ENCODE measurements at places on chromosomes 6 and 20.

DNA sequence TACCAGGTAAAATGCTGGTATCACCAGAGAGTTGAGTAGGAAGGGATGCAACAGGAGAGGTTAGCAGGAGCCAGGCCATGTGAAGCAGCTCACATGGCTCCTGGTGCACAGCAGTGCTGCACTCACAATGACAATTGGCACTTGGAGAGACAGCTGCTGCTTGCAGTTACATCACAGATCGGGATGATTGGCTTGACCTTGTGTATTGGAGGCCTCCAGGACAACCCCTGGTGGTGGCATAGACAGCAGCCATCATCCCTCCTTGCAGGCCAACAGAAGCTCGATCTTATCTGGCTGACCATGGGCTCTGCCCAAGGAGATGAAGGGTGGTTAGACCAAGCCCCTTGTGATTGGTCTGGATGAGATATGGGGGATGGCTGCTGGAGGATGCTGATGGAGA is 73.0 kb downstream of the EYA2 start:
- no peak for DNase-seq

DNA sequence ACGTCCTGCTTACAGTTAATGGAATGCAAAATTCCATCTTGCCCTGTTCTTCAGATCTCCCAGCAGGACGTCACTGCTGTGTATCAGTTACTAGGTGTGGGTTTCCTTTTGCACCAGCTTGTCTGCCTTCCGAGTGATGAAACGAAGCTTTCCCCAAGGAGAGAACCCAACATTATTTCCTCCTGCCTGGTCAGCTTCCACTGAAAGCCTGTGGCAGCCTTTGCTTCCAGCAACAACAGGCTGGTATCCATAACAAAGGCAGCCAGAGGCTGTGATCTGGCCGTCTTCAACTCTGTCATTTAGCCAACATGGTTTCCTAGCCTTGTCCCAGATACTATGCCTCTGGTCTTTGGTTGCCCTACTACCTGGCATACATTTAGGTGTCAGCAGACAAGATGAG is 78.9 kb upstream of the HEY2 start:
- no peak for DNase-seq

DNA sequence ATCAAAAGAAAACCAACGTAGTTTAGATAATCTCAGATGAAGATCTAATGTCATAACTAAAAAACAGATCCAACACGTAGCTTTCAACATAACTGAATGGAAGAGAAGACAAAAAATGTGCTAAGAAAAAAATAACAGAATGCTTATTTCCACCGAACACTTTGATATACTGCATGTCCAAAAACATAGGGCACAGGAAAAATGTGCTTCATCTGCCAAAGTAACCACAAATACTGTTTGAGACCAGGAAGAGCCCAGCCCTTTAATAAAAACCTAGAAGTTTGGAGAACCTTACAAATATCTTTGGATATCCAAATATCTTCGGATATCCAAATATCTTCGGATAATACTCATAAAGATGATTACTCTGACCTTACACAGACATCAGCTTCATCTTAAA is 19.8 kb downstream of the LAMA4 start:
- no peak for DNase-seq

DNA sequence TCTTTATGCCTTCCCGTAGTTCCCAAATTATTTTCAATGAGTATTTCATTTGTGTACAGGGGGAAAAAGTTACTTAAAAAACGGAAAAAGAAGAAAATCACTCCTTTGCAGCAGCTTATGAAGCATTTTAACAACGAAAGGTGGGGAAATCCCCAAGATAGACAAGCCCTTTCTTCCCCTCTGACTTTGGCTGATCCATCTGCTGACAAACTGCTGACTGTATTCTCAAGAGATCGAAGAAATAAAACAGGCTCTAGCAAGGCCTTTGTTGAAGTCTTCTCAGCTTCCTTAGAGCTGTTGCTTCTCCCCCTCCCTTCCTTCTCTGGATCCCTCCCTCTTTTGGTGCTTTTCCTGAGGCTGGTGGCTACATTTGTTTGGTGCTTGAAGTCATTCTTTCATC is 325.2 kb downstream of the NRN1 start:
- no peak for DNase-seq

GRCh38 chr20:13042458-13042794 is 33.7 kb downstream of the SPTLC3 start:
- DNase-seq: no peak

- DNase-seq: peak; percentile 89
Observed at GRCh38 chr6:31897612-31898382, at the start of gene EHMT2. TSS of gene EHMT2 (minus strand) at chr6:31897698. CDS start at chr6:31897677, 21 bp downstream.

- DNase-seq: no peak
Observed at GRCh38 chr6:161057103-161058091, 65.8 kb downstream of the MAP3K4 start.

DNA sequence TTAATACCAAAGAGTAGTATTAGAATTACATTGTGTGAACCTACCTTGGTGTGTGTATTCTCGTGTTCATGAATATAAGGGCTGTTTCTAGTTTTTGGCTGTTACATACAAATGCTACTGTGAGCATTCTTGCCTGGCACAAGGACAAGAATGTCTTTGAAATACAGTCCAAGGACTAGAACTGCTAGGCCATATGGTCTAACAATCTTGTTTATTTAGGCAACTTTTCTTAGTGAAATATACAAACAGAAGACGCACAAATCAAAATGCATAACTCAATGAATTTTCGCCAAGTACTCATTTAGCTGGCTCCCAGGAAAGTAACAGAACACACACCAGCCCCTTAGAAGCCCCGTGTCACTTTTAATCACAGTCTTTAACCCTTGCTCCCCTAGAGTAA is 28.5 kb downstream of the KDM1B start:
- no peak for DNase-seq

DNA sequence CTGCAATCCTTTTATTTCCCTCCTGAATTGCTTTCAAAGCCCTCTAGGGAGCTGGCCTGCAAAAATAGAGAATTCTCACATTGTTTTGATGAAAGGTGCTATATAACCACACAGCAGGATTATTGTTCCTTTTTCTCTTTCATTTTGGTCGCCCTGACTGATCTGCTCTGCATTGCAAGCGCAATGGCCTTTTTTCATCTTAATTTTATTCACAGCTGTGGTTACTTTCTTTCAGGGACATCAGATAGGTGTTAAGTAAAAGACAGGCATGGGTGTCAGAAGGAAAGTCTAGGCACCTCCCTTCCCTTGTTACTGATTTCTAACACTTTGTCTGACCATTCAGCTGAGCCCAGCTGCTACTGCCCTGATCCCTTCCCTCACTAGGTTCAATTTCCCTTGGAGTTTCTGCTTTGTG is 850.5 kb upstream of the MAP3K7 start:
- DNase-seq: no peak

GRCh38 chr6:13275435-13275989 is 52.8 kb downstream of the TBC1D7 start:
- DNase-seq: no peak

DNA sequence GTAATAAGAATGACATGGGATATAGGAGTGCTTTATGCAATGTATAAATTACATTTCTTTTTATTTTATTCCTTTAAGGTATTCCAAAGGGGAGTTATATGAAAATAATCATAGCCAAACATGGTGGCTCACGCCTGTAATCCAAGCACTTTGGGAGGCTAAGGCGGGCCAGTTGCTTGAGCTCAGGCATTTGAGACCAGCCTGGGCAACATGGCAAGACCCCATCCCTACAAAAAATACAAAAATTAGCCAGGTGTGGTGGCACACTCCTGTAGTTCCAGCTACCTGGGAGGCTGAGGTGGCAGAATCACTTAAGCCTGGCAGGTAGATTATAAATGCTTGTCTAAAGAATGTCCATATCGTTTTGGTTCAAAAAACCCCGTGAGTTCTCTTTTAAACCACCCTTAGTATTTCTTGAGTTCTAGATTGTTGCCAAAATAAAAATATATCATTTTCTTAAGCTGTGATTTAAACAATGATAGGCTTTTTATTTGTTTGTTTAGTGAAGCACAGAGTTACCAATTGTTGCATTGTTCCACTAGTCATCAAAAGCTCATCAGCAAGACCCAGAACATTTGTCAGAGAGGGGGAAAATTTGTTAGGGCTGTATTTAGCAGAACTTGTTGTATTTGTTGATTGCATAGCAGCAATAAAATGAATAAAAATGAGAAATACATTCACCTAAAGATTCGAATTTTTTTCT is 146.2 kb downstream of the KHDC1L start:
- no peak for DNase-seq

- DNase-seq: no peak
Observed at GRCh38 chr6:4901386-4902061, 102.3 kb downstream of the RPP40 start.
